Activated naive CD4-positive, alpha-beta T cell treated with anti-CD3 and anti-CD28 coated beads for 36 hours (primary cell): ENCODE measurements at places on chromosomes 12 and 14. TPM values are rescaled to one million over a fixed set of nuclear protein-coding genes. Genes with fewer than 3 reads are reported as not detected.

DDX11 gene
- 136 TPM for total RNA-seq

- DNase-seq = no peak
Observed at GRCh38 chr12:45075587-45076282, 24.8 kb upstream of the DBX2 start.

NPFF gene
- total RNA-seq = not detected

DNA sequence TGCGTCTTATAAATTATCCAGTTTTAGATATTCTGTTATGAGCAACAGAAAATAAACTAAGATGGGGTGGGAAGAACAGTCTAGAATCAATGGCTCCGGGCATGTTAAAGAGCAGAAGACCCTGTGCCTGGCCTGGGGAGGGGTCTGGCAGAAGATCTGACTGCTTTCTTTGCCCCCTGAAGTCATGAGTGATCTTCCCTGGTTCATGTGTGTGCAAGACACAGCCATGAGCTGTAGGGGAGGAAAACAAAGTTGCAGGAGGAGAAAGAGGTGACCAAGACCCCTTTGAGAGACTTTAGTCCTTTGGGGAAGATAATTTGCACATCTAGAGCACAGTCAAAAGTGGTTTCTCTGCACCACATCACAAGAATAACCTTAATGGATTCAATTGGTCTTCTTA lies 4.8 kb downstream of the LACRT start:
- no peak for DNase-seq

GRCh38 chr12:107310621-107311020 lies 217.3 kb upstream of the CRY1 start:
- no peak for DNase-seq

DNA sequence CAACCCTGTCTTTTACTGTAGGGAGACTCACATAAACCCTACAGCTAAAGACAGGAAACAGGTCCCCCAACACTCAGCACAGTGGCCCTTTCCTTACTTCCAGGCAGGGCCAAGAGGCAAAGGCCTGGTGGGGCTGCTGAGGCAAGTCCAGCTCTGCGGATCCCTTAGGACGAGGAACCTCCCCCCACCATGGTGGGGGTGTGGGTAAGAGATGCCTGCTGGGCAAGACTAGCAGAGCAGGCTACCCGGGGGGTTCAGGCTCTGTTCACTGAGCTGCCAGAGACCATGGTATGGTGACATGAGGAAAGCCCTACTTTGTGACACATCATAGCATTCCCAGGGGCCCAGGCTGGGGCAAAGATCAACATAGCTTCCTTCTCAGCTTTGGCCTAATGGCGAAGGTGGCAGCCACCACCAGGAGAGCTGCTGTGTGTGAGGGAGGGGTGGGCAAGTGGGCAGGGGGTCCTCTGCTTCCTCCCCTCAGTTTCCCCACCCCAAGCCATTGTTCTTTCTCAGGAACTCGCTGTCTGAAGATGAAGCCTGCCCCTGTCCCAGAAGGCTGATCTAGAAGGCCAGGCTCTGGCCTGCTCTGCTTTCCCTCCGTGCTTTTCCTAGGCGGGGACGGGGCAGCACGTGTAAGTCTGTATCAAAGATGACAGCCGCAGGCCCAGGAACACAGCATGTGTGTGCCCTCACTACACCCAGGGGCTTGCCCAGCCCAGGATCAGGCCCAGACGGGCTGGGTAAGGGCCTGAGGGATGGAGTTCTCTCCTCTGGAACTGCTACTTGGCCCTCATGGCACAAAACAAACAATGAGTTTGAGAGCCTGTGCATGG lies 10.1 kb upstream of the TINF2 start:
- DNase-seq = no peak

RTL1 gene
- not detected for total RNA-seq

LRP10 gene
- total RNA-seq = 71.9 TPM
